ENCODE measurements at places on chromosomes 6 and 20.

GRCh38 chr6:168031411-168031971 is 34.0 kb downstream of the KIF25 start:
- DNase-seq = peak; percentile 86

GRCh38 chr6:159931846-159932245 is 37.0 kb upstream of the IGF2R start:
- no peak for DNase-seq

DNA sequence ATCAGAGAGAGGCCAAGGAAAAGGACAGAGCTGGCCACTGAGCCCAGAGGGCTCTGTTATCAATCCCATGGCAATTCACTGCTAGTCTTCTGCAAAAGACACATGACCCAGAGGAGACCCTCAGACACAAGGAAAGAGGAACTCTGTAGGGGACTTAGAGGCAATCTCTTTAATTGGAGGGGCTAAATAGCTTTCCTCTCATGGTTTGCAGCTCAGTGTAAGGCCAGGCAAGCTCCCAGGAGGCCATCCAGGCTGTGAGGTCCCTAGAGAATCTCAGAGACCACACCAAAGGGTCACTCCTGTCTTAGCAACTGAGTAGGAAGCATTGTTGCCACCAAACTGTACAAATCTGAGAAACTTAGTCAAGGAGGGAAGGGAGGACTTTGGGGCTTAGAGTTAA is 10.0 kb upstream of the HLA-DOA start:
- DNase-seq = no peak

DNA sequence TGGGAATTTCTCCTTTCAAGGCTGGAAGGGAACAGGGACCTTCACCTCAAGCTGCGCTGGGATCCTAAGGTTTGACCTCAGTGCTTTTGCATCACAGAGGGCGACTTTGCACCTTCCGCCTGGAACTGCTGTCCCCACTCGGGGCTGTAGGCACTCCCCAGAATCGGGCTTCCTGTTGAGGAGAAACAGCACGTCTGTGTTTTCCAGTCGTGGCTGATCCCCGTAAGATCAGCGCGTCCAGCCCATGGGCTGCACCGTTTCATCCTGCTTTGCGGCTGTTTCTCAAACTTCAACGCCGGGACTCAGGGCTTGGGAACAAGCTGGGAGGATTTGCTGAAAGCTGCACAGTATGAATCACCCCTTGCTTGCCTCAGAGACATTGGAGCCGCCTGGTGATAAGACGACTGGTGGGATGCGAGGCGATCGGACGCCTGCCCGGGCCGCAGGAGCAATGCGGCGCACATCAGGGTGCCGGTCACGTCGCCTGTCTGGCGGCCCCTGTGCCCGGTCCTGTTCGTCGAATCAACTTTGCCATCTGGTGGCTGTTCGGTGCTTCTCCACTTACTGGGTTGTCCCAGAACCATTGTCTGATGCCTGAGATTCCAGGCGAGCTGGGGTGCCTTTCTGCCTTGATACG is 53.6 kb upstream of the FRMD1 start:
- peak; percentile 36 for DNase-seq

- no peak for DNase-seq
These were observed 54.3 kb downstream of the SLC23A2 start for GRCh38 chr20:4946986-4947385.

DNA sequence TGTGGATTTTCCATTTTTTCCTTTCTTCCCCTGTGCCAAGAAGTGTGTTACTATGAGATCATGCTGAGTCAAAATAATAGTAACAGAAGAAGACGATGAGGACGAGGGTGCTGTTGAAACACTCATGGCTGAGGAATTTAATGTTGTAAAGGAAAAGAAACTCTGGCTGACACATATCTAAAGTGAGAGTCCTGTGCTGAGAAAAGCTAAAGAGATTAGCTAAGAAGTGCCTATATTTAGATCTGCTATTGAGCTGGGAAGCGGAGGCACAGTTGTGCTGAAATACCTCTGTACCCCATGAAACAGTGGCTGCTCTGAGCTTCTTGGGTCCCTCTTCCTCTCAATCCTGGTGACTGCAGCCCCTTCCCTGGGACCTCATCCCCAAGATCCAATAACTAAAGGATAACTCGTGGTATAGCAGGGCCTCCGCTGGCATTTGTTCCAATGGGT is 1.1 kb upstream of the SYTL3 start:
- peak; percentile 31 for DNase-seq

GRCh38 chr6:31574106-31575061 is 981 bp upstream of the TNF start:
- no peak for DNase-seq

DNA sequence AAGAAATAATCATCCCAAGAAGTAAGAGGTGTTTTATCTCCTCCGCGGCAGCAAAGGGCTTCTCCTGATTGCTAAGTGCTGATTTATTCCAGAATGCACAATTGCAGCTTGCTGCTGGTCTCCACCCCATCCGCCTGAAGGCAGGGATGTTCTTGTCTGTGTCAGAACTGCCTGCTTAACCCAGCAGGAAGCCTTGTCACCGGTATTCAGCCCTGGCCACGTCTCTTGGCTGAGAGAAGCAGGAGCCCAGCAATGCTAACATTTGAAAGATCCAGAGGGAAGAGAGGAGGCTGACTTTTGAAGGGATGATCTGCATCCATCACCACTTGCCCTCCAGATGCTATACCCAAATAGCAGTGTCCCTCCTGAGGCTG is 4.2 kb downstream of the SCML4 start:
- no peak for DNase-seq

GRCh38 chr6:162854228-162854627 is 126.5 kb downstream of the PACRG start:
- DNase-seq = no peak

DNA sequence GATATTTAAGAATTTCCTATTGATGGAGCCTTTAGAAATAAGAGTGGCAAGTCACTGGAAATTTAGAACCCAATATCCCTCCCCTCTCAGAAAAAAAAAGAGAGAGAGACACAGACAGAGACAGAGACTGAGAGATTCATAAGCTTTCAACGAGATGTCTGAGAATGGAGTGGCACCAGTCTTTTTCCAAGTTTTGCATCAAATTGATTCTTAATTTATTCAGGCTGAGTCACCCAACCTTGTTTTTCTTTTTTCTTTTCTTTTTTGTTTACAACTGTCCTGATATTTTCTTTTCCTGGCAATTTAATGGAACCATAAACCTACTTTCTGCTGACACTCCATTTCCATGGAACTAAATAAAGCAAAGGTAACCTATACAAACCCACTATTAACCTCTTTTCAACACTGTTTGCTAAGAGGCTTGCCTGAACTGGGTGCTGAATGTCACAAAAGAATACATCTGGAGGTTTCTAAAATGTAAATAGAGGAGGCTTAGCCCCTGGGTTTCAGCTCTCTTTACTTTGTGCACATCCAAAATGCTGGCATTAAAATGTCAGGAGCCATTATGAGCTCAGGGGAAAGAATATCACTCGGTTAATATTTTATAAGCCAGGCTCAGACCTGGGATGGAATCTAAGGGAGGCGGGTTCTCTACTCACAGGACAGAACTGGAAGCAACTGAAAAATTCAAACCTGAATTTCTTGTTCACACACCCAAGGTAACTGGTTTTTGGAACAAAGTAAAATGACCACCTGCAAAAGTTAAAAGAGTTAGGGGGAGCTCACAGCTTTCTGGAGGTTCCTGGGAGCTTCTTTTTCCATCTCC is 100.8 kb downstream of the BFSP1 start:
- no peak for DNase-seq

DNA sequence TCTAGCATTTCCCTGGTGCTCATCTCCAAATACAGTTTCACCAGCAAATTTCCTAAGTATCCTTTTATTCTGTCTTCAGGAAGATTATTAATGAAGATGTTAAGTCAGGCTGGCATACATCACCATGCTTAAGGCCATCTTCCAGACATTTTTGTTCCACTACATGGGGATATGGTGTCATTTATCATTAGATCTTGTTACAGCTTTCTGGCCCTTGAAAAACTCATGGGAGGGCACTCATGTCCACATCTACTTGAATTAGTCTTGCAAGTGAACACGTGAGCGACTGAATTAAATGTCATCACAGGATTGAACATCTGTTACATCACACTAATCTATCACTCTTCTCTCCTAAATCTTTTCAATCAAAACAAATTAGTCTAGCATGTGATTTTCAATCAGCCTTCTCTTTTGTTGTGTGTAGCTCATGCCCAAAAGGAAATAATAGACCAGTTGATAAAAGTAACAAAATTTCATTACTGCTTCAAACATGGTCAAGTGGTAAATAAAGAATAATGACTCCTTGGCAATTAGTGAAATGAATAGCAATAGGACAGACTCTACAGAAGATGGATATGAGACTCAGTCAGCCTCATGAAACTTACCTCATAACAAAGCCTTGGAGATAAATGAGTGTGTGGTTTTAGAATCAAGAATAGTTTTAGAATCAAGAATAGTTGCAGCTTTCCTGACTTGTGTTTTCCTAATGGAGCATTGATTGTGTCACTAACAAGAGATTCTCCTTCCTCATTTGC is 80.5 kb downstream of the MTFR2 start:
- no peak for DNase-seq

DNA sequence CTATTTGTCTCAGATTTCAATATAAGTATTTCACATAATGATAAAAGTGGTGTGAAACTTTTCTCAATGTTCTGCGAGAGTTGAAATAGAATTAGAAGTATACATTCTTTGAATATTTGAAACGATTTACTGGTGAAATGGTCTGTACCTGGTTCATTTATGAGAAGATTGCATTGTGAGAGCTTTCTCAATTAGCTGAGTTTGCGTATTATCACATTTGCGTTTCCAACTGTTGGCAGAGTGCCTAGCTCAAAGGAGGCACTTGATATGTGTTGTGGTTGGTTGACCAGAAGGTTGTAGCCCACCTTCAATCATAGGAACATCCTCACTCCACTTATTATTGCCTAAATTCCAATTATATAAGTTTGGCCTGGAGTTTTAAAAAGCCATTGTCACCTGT is 58.8 kb upstream of the EXOC2 start:
- no peak for DNase-seq

- peak; percentile 80 for DNase-seq
These were observed at the start of gene MRPS26 for GRCh38 chr20:3045816-3046676. Gene MRPS26, plus strand, starts transcription at chr20:3046052. Its CDS starts 17 bp downstream, at chr20:3046069.
